ENCODE measurements at places on chromosomes 2 and 18.

- no peak for DNase-seq
These were observed 3.9 kb upstream of the ZNF532 start for GRCh38 chr18:58860747-58861231.

GRCh38 chr2:85409845-85410583 is at the start of gene CAPG:
Gene CAPG (minus strand): TSS chr2:85410366. CDS start chr2:85402145, 8,221 bp downstream.
- peak; percentile 97 for DNase-seq

- no peak for DNase-seq
These were observed 835.9 kb downstream of the GALR1 start for GRCh38 chr18:78085241-78086185.

GRCh38 chr2:182586426-182586825 is 129.6 kb upstream of the DNAJC10 start:
- no peak for DNase-seq

DNA sequence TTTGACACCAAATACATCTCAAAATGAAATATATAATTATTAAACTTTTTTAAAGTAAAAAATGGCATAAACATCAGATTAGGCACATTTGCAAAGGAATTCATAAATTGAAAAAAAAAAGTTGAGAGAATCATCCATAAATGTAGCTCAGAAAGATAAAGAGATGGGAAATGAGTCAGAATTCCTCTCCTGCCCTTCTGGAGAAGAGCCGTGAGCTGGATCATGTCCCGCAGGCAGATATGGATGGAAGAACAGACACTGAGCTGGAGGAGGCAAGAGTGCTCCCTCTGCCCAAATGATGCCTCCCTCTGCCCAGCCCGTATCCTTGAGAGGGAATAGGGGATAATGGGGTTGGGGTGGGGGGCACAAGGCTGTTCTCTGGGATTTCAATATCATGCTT is 190.9 kb downstream of the TFCP2L1 start:
- DNase-seq = no peak

GRCh38 chr2:28926847-28927246 is 32.4 kb downstream of the WDR43 start:
- DNase-seq = no peak

DNA sequence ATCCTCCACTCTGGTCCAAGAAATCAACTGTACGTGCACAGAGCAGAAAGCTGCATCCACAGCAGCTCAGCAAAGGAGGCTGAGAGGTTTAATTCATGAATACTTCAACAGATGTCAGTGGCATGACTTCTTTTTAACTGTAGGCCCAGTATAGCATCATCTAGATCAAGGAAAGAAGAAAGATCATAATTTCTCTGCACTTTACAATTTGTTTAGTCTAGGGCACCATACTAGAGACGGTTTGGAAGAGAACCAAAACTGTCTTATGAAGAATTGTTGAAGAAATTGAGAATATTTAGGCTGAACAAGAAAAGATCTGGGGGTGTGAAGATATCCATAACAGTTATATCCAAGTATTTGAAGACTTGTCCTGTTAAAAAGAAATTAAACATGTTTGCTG is 30.5 kb upstream of the MAP3K20 start:
- no peak for DNase-seq

DNA sequence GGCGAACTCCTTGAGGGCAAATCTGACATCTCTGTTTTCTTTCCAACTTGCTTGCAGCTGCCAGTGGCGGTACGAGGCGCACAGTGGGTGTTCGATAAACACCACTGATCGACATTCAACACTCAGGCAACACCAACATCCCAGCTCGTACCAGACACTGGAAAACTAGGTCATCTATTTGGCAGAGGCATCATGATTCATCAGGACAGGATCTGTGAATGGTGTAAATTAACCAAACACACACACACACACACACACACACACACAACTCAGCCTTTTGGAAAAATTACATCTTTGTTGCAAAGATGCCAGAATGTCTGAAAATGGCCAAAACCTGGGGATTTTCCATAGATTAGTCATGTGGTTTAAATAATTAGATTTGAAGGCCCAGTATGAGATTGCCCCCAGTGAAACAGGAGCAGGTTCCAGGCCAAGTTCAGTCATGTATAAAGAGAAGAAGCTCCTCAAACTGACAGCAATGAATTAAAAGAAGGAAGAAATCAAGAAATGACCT is 150.5 kb upstream of the NCKAP5 start:
- DNase-seq = no peak

GRCh38 chr2:198883604-198884003 is 574.1 kb downstream of the SATB2 start:
- DNase-seq = no peak

GRCh38 chr2:112629823-112630222 is 15.9 kb upstream of the SLC20A1 start:
- DNase-seq = no peak

GRCh38 chr2:141306368-141306767 is 824.4 kb downstream of the LRP1B start:
- no peak for DNase-seq

DNA sequence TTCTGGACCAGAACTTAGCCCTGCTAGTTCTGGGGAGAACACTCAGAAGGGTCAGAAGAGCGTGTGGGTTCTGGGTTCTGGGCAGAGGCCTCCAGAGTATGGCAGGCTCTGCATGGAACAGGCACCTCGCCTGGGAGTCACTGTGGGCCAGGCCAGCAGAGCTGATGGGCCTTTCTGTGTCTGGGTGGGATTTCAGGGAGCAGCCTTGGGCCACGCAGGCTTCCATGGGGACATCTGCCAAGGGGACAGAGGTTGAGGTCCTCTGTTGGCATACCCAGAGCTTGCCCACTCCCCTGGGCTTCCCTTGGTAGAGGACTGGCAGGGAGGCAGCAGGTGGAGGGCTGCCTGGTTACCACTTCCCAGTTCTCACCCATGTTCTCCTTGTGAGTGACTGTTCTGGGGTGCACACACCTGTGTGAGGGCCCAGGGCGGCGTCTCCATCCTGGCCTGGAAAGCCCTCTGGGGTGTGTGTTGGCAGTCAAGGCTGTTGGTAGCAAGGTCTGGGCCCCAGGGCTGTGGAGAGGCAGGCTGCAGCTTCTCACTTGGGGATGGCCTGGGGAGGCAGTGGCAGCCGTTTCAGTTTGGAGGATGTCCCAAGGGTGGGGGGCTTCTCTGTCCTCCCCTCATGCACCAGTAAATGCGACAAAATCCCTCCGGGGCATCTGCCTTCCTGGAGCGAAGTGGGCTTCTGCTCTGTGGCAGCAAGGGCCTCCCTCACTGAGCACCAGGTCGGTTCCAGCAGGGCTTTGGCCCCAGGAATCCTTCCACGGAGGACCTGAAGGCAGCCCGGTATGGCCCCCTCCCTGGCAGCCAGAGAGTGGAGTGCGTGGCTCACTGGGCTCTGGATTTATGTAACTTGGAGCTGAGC is 74.6 kb upstream of the HDAC4 start:
- no peak for DNase-seq

GRCh38 chr2:224689539-224689938 is 26.6 kb downstream of the CCDC195 start:
- no peak for DNase-seq

DNA sequence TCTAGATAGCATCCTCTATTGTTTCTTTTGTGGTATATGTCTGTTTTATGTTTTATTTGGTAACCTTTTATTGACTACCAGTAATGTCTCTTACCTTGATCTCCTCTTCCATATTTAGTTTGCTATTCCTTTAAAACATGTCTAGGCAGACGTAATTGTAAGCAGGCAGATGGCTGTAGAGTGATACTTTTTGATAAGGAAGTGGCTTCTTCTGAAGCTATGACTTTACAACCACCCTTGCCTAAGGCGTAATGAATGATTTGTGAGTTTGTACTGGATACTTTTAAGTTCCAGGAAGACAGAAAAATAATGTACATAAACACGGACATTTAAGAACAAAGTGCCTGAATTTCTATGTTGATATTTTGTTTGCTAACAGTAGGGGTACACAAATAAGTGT is 85.6 kb downstream of the ZNF804A start:
- no peak for DNase-seq

GRCh38 chr2:78979380-78980151 is 45.9 kb upstream of the REG3G start:
- DNase-seq = peak; percentile 30

GRCh38 chr2:176999301-176999700 is 213.3 kb upstream of the HNRNPA3 start:
- no peak for DNase-seq

GRCh38 chr2:59025157-59025757 is 784.1 kb upstream of the FANCL start:
- peak; percentile 19 for DNase-seq

- DNase-seq = no peak
These were observed 3.5 kb upstream of the CD226 start for GRCh38 chr18:69951182-69951581.

GRCh38 chr2:74983631-74984392 is 25.4 kb downstream of the POLE4 start:
- no peak for DNase-seq

DNA sequence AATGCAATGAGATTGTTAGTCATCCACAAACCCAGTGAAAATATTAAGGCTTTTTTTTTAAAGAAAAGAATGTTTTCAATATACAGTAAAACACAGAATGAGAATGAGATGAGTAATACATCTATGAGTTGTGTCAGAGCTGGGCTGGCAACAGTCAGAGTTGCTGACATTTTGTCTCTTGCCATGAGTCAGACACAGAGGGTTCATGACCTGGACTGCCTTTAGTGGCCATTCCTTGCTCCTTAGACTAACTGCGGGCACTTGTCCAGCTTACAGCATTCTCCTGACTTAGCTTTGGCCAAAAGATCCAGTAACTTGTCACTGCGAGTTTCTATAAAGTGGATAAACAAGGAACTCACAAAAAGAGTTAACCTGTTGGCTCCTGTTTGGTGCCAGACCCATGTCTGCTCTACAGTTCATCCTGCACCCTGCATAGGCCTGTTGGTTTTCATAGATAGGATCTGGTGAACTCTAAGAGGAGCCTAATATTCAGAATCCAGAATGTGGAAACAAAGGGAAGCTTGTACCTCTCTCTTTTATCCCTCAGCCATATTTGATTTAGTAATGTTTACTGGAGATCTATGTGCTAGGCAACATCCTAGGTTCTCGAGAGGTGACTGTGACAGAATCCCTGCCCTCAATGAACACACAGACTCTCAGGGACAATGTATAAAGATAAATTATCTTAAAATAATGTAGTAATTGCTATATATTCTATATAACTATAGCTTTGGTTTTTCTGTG is 391.5 kb upstream of the VWC2L start:
- DNase-seq = no peak

GRCh38 chr2:149562324-149562723 is 25.3 kb downstream of the MMADHC start:
- peak; percentile 24 for DNase-seq

All from colonic mucosa (tissue), 4 donors.